CD8-positive, alpha-beta T cell (primary cell): ENCODE measurements at places on chromosomes 13 and 19.

DNA sequence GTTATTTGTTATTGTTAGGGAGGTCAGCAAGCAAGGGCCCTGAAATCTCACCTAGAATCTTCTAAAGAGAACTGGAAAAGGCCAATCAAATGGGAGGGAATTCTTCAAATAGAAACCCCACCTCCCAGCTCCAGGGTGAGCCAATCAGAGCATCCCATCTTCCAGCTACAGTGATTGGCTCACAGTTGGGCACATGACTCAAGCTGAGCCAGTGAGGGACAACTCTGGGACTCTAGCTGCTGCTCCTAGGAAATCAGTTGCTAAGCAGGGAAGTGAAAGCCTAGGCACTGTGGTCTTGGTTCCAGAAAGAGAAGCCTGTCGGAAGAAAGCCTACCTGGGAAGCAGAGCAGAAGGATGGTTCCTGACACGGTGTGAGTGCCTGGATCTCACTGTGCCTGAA lies 13.4 kb downstream of the TM6SF2 start:
- DNase-seq = no peak

DNA sequence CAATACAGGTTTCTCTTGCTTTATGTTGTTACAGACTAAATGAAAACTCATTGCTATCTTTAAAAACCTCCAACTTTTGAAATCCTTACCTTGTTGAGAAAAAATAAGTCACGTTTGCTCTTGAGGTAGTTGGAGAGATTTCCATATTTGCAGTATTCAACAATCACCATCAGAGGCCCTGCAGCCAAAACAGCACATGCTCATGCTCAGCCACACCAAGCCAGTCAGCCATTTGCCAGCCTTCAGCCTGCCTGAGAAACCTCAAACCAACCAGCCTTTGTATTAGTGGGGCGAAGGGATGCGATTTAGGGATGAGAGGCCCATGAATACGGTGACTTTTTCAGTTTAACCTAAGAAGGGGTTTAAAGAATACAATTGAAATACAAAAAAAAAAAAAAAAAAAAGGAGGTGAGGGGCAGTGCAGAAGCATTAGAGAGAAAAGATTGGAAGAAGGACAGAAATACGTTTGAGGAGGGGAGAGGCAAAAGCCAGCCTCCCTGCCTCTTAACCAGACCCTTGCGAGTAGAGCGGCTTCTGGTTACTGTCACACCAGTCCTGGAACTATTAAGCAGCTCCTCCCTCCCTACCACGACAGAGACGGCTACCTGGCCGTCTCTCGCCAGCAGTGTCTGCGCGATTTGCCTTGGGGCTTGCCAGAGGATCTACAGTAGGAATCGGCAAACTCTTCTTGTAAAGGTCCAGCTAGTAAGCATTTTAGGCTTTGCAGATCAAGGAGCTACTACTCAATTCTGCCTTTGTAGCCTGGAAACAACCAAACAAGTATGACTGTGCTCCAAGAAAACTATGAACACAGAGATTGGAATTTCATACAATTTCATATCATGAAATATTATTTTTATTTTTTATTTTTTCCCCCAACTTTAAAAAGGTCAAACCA lies 167.3 kb downstream of the FLT1 start:
- DNase-seq = no peak

DNA sequence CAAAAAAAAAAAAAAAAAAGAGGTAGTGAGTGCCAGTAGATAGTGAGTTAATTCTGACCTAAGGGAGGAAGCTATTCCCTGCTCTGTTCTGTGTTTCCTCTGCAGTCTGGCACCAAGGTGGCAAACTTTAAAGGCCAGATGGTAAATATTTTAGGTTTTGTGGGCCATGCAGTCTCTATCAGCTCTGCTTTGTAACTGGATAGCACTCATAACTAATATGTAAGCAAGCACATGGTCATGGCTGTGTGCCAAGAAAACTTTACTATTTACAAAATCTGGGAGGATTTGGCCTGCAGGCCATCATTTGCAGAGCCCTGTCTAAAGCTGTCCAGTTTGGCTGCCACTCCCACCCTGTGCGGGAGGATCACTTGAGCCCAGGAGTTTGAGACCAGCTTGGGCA lies 4.3 kb downstream of the PIN1 start:
- no peak for DNase-seq

GRCh38 chr13:30690282-30691188 lies 44.8 kb upstream of the ALOX5AP start:
- DNase-seq = no peak

- DNase-seq = no peak
These were observed 2.7 kb upstream of the INAFM1 start for GRCh38 chr19:47271949-47272348.

DNA sequence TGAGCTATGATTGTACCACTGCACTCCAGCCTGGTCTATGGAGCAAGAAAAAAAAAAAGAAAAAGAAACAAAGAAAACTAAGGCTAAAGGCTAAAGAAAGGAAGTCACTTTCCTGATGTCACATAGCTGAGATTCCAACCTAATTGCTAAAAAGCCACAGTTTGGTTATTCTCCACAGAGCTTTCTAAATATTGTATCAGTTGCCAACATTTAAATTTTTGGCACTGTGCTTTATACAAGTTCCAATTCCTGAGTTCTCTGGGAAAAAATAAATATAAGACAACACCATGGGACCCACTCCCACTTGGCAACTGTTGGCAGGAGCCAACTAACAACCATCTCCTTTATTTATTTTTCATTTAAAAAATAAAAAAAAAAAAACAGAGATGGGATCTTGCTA lies 11.2 kb upstream of the LYPD3 start:
- no peak for DNase-seq

- no peak for DNase-seq
These were observed 502.7 kb downstream of the FGF9 start for GRCh38 chr13:22173610-22174009.

- DNase-seq = no peak
These were observed 44.0 kb downstream of the C13orf46 start for GRCh38 chr13:113929628-113930615.

- no peak for DNase-seq
These were observed 15.9 kb upstream of the JUND start for GRCh38 chr19:18297308-18297707.

DNA sequence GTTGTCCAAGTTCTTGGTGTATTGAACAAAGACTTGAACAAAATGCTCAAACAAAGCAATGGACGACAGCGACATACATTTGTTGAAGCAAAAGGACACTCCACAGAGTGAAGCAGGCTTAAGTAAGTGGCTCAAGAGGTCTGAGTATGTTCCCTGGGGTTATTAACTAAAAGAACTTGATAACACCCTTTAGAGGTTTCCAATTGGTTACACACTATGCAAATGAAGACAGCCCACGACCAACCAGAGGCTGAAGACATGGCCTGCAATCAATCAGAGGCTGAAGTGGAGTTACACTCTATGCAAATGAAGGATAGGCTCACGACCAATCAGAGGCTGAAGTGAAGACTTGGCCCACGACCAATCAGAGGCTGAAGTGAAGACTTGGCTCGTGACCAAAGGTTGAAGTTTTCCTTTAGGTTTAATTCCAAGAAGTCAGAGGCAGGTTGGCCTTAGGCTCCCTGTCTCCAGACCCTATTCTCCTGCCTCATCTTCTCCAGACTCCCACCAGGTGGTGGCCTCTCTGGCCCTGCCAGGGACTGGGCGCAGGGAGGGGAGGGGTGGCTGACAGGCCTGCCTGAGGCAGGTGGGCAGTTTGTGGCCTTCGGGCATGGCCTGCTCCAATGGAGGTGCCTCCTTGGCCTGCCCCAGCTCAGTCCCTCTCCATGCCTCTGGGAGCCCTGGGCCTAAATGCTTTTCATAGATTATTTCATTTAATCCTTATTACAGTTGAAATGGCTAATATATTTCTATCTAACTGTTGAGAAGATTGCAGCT lies 38.1 kb downstream of the CCDC169 start:
- no peak for DNase-seq

- DNase-seq = no peak
These were observed 35.0 kb upstream of the MATK start for GRCh38 chr19:3821156-3821555.

- DNase-seq = no peak
These were observed 6.4 kb downstream of the MYO9B start for GRCh38 chr19:17081672-17082630.

DNA sequence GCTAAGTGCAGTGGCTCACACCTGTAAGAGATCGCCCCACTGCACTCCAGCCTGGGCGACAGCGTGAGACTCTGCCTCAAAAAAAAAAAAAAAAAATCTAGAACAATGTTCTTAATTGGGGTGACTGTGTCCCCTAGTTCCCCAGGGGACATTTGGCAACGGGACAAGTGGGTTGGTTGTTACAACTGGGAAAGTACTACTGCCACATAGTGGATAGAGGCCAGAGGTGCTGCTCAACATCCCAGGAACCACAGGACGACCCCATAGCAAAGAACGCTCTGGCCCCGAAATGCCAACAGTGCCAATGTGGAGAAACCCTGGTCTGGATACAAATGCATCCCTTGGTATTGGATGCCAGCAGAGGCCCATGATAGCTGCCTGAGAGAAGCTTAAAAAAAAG lies 11.8 kb downstream of the NLRP12 start:
- DNase-seq = no peak

- no peak for DNase-seq
These were observed 10.8 kb downstream of the LCP1 start for GRCh38 chr13:46171217-46171616.

GRCh38 chr13:42875475-42876269 lies 94.3 kb downstream of the FAM216B start:
- no peak for DNase-seq

DNA sequence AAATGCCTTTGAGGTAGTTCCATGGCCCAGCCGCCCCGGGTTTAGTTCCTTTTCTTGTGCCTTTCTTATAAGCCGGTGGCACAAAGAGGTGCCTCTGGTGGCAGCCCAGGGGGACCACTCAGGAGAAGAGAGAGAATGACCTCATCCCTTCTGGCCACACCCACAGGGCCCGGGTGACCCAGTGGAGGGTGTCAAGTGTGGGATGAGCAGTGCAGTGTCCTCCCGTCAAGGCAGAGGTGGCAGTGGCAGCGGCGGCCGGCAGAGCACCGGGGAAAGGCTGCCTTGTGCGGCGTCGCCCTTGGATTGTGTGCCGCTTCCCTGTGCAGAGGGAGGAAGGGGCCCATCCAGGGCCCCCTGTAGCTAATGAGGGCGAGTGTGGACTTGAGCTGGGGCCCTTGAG lies 47.9 kb downstream of the KDM4B start:
- DNase-seq = no peak

- peak; percentile 83 for DNase-seq
These were observed 26.7 kb upstream of the NANOS3 start for GRCh38 chr19:13849991-13850909.

- DNase-seq = no peak
These were observed 32.2 kb downstream of the ELL start for GRCh38 chr19:18489627-18490184.

GRCh38 chr19:17765069-17765618 lies 13.9 kb downstream of the FCHO1 start:
- no peak for DNase-seq

DNA sequence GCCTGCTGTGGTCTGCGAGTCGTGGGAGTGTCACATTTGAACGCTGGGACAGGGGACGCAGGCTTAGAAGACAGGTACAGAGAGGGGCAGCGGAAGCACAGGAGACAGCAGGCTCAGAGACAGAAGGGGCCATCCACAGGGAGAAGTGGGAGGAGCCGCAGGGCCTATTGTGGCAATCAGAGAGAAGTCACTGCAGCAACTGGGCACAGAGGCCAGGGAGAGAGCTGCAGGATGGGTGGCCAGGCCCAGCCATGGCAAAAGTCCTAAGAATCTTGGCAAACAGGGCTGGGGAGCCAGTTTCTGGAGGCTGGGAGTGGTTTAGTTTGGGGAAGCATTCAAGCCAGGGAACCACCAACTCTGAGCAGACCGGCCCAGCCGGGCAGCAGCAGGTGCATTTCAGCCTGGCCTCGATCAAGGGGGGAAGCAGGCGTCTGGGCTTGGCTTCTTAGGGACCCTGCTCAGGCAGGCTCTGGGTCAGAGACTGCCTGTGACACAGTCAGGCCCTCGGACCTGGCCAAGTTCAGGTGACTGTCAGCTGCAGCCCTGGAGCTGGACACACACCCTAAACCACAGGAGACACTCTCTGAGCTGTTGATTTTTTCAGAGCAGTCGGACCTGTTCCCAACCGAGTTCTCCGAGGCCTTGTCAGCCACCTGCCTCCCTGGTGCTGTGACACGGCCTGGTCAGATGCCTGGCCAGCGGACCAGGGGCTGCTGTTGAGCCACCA lies 11.8 kb downstream of the SH3GL1 start:
- DNase-seq = no peak

- no peak for DNase-seq
These were observed 92.8 kb upstream of the FARP1 start for GRCh38 chr13:98050041-98050466.

GRCh38 chr13:111859354-111860230 lies 207.4 kb upstream of the SOX1 start:
- no peak for DNase-seq

DNA sequence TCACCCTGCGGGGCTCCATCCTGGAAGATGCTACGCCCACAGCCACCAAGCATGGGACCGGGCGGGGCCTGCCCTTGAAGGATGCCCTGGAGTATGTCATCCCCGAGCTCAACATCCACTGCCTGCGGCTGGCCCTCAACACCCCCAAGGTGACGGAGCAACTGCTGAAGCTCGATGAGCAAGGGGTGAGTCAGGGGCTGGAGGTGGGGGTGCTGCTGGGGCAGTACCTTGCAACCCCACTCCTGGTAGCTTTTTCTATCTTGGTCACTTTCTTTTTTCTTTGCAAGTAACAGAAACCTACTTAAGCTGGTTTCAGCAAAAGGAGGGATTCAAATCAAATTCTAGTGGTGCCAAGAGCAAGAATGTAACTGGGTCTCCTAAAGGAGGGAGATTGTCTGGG lies 124.1 kb downstream of the DPF1 start:
- DNase-seq = no peak

- no peak for DNase-seq
These were observed 502.7 kb upstream of the HTR2A start for GRCh38 chr13:47399599-47399998.

DNA sequence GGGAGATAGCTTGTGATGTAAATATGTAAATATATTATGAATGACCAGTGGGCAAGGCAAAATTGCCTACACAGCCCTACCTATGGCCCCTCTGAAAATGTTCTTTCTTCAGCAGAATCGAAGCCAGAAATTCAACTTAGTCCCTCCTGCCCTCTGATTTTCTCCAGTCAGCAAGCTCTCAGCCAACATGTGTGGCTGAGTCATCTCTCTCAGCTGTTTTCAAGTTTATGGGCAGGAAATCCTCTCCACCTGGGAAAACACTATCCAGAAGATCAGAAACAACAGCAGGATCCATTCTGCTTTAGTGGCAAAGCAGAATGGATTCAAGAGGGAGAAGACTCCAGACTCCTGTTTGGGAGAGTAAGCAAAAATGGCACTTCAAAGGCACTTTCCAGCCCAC lies 8.9 kb upstream of the ZNF527 start:
- no peak for DNase-seq
